Naive thymus-derived CD8-positive, alpha-beta T cell (primary cell): ENCODE measurements at places on chromosomes 16 and 17.

- no peak for DNase-seq
These were observed 91.7 kb downstream of the SHISA6 start for GRCh38 chr17:11332706-11333105.

GRCh38 chr16:74775255-74775654, 635 bp upstream of the FA2H start:
- no peak for DNase-seq

DNA sequence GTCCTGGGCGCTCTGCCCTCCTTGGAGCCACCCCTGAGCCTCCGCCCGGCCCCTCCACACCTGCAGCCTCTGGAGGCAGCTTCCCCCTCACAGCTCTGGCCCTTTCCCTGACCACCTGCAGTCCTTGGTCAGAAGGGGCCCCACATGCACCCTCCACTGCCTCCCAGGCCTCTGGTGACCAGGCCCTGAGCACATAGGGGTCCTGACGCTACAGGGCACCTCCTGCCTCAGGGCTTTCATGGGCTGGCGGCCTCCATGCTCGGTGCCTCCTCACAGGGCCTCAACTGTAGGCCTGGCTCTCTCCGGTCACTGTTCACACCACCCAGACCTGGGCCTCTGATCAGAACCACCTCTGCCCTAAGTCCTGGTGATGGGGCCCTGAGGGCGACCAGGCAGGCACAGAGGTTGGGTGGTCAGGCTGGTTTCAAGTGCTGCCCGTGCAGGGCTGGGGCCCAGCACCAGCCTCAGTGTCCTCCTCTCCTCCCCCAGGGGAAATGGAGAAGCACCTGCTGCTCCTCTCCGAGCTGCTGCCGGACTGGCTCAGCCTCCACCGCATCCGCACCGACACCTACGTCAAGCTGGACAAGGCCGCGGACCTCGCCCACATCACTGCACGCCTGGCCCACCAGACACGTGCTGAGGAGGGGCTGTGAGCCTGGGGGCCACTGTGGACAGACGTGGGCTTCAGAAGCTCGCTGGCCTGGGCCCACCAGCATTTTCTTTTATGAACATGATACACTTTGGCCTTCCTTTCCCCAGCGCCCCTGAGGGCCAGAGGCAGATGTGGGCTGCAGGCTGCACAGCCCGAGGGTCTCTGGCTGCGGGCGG, 3.9 kb downstream of the APRT start:
- DNase-seq: no peak

- no peak for DNase-seq
These were observed 1.1 kb downstream of the EXOC3L1 start for GRCh38 chr16:67188798-67189197.

DNA sequence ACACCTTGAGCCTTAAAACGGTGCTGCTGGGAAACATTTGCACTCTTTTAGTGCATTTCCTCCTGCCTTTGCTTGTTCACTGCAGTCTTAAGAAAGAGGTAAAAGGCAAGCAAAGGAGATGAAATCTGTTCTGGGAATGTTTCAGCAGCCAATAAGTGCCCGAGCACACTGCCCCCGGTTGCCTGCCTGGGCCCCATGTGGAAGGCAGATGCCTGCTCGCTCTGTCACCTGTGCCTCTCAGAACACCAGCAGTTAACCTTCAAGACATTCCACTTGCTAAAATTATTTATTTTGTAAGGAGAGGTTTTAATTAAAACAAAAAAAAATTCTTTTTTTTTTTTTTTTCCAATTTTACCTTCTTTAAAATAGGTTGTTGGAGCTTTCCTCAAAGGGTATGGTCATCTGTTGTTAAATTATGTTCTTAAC, 4.4 kb downstream of the SOX9 start:
- no peak for DNase-seq

DNA sequence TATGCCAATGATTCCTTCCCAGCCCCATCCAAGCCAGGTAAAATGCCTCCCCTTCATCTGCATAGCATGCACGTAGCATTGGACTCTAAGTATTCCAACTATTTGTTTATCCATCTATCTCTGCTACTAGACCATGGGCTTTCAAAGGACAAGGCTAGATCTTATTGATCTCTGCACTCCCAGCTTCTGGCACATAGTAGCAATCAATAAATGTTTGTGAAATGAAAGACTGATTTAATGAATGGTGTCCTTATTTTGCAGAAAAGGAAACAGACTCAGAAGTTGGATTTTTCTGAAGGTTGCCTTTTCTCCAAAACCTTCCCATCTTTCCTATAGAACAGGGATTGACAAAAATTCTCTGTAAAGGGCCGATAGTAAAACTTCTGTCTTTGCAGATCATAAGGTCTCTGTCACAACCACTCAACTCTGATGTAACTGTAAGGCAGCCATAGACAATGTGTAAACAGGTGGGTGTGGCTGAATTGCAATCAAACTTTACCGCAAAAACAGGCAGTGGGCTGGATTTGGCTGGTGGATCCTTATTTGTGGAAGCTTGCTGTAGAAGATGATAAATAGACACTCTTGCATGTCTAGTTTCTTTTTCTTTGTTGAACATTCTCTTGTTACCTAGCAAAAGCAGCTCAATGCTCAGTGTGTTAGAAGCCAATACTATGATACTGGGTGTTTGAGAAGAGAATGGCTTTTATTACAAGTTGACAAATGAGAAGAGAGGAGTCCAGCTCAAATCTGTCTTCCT, 7.6 kb upstream of the CMTR2 start:
- DNase-seq: no peak

DNA sequence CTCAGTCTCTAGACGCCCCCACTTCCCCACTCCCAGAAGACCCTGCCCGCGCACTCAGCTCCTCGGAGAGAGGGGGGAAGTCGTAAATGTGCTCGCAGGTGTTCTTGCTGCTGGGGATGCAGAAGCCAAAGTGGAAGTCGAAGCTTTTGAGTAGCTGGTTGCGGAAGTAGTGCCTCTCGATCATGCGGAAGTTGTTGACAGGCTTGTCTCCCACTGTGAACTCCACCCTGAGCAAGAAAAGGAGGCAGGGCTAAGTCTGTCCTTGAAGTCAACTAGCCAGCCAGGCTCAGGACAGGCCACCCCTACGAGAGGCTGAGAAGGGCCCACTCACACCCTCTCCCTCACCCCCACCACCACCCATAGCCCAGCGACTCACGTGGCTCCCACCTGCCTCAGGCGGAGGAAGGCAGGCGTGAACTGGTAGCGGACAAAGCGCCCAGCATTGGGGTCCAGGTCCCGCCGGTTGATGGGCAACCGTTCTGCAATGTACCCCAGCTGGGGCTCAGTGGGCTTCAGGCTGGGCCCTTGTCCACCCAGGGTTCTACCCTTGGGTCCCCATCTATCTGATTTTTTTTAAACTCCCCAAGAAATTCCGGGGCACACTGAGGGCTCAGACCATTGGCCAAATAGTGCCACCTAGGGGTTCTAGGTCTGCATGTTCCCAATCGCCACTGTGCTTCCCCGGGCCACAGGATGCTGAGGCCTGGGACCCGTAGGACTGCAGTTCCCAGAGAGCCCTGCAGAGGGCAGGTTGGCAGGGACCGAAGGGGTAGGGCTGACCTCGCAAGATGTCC, 4.6 kb downstream of the UNC119 start:
- DNase-seq: peak; percentile 42

GRCh38 chr16:77849646-77850258, 61.4 kb downstream of the VAT1L start:
- no peak for DNase-seq

DNA sequence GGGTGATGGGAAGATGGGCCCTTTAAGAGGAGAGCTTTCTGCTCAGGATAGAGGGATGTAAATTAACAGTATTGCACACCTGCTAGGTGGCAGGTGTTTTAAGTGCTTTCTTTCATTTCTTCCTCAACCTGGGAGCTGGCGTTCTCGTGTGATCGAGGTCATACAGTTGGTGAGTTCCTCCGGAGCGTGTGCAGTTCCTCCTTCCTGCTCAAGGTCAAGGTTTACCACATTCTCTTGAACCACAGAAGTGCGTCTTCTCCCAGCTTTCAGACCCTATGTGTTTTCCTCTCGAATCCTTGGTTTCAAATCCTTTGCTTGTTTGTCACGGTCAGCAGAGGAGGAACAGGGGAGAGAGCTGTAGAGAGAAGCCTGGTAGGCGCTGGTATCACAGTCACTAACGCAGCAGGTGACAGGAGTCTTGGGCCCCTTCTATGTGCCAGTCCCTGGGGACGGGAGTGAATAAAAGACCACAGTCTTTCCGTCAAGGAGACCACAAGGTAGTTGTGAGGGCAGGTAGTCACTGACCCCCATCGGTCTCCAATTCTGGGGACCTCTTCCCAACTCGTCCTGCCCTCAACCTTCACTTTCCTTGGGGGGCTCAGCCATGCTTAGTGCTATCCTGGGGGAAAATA, 791 bp downstream of the DNAI2 start:
- DNase-seq: no peak

DNA sequence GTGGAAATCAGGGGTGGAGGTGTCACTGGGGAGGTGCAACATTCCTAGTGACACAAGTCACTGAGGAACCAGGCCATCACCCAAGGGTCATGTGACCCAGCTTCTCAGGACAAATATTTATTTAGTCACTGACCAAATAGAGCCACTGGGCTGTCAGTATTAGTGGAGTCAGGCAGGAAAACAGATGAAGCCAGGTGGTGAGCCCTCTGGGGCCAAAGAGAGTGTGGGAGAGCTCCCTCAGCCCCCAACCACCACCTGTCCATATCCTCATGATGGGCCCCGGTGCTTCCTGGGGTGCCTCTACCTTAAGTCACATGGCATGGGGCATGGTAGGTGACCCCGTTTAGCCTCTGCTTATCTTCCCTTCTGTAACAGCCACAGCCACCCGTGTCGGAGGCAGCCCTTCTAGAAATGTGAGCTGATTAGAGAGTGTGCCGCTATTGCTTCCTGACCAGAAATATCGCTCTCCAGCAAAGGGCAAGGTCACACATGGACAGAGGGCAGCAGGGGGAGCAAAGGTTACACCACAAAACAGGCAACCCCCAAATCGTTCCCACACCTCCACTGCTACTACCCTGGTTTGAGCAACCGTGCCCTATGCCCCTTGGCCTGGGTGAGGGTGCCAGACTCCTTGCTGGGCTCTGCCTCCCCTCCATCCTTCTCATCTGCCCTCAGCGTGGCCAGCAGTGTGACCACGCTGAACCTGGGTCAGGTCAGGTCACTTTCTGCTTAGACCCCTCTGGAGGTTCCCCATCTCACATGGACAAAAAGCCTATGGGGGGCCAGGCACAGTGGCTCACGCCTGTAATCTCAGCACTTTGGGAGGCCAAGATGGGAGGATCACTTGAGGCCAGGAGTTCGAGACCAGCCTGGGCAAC, 8.6 kb upstream of the AKTIP start:
- no peak for DNase-seq

DNA sequence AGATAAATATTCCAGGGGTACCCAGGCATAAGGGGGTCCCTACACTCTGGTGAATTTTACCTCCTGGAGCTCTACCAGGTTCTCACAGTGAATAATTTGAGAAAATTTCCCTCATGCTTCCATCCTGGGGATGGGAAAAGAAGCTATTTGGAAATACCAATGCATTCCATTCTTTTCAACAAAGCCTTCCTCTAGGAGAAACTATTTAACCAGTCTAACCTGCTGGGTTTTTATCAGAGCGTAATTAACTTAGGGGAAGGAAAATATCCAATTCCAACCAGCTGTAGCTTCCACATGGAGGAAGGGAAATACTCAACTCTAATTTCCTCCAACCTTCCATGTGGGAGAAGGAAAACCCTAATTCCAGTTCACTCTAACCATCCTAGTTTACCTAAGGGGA, 17.0 kb downstream of the MFSD6L start:
- DNase-seq: no peak

- no peak for DNase-seq
These were observed 48.6 kb downstream of the GAS7 start for GRCh38 chr17:10149573-10150399.

DNA sequence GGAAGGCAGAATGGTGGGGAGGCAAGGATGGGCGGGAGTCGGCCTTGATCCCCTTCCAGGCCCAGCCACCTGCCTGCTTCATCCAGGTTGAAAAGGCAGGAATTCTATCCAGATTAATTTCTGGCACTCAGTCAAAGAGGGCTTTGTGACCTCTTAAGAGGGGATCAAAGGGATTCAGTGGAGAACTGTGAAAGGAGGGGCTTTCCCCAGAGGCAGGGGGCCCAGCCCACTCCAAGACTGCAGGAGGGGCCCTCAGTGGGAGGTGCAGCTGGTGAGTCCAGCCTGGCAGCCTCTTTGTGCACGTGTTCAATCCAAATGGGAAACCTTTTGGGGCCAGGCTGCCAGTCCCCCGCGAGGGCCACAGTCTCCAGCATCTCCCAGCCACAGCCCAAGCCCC, 148.5 kb upstream of the PLCG2 start:
- no peak for DNase-seq

DNA sequence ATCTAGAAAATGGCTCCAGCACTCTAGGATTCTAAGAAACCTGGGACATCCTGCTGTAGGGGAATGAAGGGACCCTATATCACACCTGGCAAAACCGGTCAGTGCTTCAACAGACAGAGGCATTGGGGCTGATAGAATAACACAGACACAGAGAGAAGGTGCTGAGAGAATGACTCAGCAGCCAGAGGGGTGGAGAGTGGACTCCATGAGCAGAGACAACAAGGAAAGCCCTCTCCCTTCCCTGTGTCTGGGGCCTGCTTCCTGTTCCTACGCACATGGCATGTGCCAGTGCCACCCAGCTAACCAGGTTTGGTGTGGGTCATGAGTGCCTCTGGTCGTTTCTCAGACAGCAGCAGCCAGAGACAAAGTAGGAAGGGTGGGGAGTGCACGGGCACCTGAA, 140.3 kb downstream of the CCT6B start:
- no peak for DNase-seq

GRCh38 chr16:14337303-14338191, 266.4 kb downstream of the MRTFB start:
- DNase-seq: no peak

DNA sequence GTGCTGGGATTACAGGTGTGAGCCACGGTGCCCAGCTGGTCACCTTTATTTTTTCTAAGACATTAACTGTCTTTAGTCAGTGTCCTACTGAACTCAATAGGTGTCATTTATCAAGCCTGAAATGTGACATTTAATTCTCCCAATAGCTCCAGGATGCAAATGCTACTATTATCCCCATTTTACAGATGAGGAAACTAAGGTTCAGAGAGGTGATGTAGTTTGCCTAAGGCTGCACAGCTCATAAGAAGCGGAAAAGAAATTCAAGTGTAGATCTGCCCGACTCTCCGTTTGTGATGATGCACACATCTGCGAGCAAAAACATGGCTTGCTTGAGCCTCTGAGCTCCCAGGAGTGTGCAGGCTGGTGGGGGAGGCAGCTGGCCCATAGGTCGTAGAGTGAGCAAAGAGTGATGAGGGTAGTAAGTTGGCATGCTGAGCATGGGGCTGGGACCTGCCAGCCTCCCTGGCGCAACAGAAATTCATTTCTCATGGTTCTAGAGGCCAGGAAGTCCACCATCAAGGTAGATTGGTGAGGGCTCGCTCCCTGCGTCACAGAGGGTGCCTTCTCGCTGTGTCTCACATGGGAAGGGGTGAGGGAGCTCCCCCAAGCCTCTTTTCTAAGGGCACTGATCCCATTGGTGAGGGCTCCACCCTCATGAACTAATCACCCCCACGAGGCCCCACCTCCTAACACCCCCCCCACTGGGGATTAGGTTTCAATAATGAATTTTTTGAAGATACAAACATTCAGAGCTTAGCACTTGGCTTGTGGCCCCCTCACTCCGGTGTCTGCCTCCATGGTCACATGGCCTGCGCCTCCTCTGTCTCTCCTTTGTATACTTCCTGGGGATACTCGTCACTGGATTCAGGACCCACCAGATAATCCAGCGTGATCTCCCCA, 141.5 kb upstream of the PLCG2 start:
- no peak for DNase-seq
